ENCODE measurements at places on chromosomes 5 and 9. TPM values are rescaled to one million over a fixed set of nuclear protein-coding genes. Genes with fewer than 3 reads are reported as not detected.

Gene FGD3
- polyA plus RNA-seq = 15.3 TPM

Gene OGN
- polyA plus RNA-seq = 316 TPM

Gene CRB2
- polyA plus RNA-seq = 17.8 TPM

Gene TMEM215
- 1.5 TPM for polyA plus RNA-seq

Gene IFNK
- not detected for polyA plus RNA-seq

Measured in spinal cord (tissue), 10 donors.